ENCODE measurements at places on chromosomes 4 and X. TPM values are rescaled to one million over a fixed set of nuclear protein-coding genes. Genes with fewer than 3 reads are reported as not detected.

The FAM236D gene
- total RNA-seq, result not detected

The ODAPH gene
- not detected for total RNA-seq

The AFM gene
- total RNA-seq, result not detected

The MTTP gene
- total RNA-seq, result 2.0 TPM

The C4orf50 gene
- total RNA-seq, result 0.02 TPM

The KLHL4 gene
- total RNA-seq, result 0.92 TPM

DNA sequence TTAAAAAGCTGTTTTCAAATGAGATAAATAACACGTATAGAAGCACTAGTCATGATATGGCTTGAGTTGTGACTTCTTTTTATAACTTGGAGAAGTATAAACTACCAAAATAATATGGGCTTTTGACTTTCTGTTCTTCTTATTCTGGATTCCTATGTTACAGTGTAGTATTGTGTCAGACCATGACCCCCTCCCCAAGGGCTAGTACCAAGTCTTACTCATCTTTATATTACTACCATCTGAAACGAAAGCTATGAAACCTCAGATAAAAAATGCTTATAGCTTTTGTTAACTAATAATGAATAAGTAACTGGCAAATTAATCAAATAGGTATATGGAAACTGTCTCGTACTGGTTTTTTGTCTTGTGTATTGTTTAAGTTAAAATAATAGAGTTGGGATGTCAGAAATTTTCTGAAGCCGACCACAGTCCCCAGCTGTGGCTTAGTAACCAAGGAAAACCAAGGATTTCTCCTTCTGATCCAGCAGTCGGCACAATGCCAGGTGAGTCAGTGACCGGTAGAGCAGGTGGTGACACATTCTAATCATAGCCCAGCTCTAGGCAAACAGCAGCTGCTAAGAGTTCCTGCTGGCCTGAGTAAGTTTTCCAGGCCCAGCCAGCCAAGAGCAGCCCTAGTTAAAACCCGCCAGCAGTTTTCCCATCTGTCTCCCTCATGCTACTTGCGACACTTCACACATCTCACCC lies 163.3 kb upstream of the PRDX4 start:
- peak; percentile 79 for DNase-seq

GRCh38 chrX:41923211-41923977 lies at the start of gene CASK:
CASK (minus strand) TSS chrX:41923554; CDS start chrX:41922988, 566 bp downstream.
- DNase-seq, result peak; percentile 95

GRCh38 chrX:18927558-18927957 lies 56.4 kb downstream of the PHKA2 start:
- no peak for DNase-seq

DNA sequence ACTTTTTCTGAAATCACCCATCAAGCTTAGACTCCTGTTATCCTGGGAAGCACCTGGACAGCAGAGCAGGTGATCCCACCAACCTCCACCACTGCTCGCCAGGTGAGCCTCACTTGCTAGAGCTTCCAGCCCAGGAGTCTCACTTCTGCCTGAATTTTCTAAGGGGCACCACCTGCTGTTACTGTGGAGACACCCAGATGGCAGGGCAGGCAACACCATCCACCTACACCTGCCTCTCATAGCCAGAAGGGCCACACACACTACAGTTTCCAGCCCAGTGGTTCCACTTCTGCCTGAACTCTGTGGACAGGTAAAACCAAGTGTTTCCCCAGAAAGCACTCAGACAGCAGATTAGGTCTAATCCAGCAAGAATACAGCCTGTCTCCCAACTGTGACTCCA lies 262.0 kb downstream of the ARAP2 start:
- DNase-seq, result no peak

- peak; percentile 41 for DNase-seq
Observed at GRCh38 chr4:85760511-85760910, 285.6 kb downstream of the ARHGAP24 start.

- DNase-seq, result no peak
Observed at GRCh38 chr4:92047209-92047875, 256.4 kb upstream of the GRID2 start.

- DNase-seq, result no peak
Observed at GRCh38 chrX:18935893-18936292, 48.0 kb downstream of the PHKA2 start.

DNA sequence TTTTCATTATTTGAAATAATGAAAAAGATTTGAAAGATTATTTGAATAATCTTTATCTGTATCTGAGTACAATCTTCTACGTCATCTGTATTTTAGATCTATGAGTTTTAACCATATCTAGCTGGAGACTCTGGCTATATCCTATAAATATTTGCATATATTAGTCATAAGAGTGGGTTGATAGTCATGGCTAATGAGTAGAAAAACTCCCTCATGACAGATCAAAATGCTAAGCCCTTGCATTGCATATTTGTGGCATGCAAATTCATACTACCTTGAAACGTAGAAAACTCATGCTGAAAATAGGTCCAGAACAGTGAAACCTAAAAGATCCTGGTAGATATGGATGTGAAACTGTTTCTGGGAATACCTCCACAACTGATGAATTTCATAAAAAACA lies 291.3 kb downstream of the GALNTL6 start:
- no peak for DNase-seq

GRCh38 chr4:69753686-69754085 lies 6.7 kb downstream of the SULT1B1 start:
- no peak for DNase-seq

DNA sequence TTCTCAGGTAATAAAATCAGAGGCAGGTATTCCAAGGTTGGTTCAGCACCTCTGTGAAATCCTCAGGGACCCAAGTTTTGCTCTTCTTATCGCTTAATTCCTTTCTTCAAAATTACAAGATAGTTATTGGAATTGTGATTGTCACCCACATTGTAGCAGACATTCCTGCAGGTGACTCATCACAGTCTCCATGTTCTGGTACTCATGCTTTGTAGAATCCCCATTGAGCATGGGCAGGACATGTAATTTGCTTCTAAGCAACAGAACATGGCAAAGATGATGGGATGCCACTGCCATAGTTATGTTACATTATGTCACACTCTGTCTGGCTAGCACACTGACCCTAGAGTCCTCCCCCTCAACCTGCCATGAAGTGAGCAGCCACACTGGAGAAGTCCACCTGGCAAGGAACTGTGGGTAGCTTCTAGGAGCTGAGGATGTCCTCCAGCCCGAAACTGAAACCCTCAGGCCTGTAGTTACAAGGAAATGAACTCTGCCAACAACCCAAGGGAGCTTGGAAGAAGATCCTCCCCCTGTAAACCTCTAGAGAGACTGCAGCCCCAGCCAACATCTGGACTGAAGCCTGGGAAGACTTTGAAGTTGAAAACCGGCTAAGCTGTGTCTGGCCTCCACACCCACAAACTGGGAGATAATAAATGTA lies 58.3 kb upstream of the GUCY1A1 start:
- DNase-seq, result no peak

GRCh38 chr4:64062991-64063390 lies 346.3 kb downstream of the TECRL start:
- no peak for DNase-seq

DNA sequence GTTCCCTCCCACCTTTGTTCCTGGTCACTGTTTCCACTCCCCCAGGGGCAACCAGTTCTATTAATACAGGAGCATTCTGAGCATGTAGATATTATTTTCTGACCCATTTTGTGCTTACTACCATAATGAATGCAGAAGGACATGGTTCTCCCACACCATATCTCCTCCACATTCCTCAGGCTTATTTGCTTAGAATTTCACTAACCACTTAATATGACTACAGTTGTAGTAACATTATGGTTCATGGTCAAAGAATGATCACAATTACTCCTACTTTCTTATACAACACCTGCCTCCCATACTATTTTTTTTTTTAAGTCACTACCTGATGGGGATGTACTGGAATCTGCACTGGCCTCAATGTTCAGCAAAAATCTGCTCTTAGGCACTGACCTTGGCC lies 7.5 kb upstream of the FAM184B start:
- DNase-seq, result no peak

DNA sequence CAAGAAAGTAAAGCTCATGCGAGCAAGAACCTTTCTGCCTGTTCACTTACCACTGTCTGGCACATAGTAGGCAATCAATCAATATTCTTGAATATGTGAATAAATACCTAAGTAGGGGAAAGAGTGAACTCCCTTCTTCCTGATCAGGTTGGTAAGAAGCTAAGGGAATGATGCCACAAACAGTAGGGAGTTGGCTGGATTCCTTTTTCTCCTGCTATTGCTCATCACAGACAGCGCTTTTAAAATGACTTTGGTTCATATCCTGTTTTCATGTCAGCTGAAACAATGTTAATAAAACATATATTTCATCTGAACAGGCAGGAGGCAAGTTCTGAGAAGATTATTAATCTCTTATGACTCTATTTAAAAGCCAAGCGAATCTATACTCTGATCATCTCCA lies 99.2 kb downstream of the NSUN7 start:
- no peak for DNase-seq

GRCh38 chr4:85399270-85399669 lies 75.7 kb upstream of the ARHGAP24 start:
- DNase-seq, result no peak

DNA sequence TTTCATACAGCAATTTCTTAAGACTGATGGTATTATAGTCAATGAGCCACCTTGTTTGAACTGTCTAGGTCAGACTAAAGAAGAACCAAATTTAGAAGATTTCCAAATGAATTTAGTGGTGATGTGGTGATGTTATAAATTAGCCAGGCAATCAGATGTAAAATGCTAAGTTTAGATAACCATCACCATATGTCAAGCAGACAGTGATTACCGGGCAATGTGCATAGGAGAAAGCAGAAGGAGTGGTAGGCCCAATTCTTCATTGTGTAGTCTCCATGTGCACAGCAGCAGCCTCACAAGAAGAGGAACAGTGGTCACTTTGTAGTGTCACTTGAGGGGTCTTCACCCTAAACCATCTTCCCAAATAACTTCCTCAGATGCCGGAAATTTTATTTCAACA lies 198.8 kb downstream of the ANTXR2 start:
- DNase-seq, result no peak

GRCh38 chr4:83013420-83013867 lies 2.8 kb upstream of the LIN54 start:
- DNase-seq, result no peak

DNA sequence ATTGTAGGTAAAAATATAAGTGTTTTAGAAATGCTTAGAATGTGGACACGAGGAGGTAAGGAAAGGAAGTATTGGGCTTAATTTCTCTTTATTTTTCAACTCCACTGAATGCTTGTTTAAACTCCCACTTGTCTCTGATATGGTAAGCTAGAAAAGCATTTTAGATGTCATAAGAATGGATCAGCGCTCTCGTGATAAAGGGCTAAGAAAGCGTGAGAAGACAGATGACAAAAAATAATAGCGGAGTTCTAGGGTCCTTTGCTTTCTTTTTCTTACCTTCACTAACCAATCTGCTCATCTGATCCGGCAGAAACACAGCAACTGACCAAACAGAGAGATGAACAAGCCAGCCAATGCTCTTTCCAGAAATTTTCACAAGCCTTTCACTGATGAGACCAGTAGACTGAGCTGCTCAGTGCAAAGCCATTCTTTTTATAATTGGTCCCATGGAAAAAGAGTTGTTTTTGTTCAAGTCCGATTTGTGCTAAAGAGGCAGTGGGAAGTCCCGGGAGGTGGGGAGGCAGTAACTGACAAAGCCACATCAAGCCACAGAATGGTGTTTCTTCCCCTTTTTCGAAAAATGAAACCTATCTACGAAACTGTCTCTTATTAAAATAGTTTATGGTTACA lies at the start of gene TASL:
TASL (minus strand) TSS at position 405 of the 630 bp plus-strand sequence. CDS start 17,411 bp downstream, outside the sequence.
- DNase-seq, result no peak

- DNase-seq, result peak; percentile 24
Observed at GRCh38 chr4:169116270-169116901, 106.3 kb upstream of the CBR4 start.
